ENCODE measurements at places on chromosomes 11 and 22.
A peak's percentile ranks its signal among the peaks of the same experiment; 100 is the strongest.

GRCh38 chr11:128708660-128709059 is 14.8 kb downstream of the FLI1 start:
- no peak for DNase-seq

- DNase-seq, result peak; percentile 28
Measured at GRCh38 chr22:41687901-41688364, 734 bp downstream of the SNU13 start.

DNA sequence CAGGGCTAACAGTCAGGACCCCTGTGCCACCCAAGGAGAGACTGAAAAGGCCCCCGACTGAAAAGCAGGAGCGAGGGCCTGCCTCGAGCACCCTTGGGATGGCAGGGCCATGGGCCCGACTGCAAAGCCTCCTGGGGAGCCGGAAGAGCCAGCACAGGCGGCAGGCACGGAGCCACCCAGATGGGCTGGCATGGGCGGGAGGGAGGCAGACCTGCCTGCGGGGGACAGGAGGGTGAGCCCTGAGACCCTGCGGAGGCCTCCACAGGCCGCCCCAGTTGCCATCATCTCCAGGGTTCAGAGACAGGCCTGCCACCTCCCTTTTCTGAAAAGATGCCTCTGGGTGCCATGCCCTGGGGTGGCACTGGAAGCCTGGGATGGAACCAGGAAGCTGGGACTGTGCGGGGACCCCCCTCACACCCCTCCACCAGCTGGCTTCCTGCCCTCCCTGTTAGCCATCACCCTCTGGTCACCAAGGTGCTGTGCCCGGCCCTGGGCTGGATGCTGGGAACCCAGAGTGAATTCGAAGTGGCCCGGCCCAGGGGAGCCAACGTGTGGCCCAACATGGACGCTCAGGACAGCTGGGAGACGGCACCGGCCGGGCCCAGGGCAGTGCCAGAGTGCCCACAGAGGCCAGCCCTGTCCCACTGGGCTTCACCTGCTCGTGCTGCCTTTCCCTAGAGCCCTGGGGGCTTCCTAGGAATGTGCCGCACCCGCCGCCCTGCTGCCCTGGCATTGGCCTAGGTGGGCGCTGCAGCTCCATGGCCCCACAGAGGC is 13.8 kb downstream of the TSPAN32 start:
- DNase-seq, result no peak

DNA sequence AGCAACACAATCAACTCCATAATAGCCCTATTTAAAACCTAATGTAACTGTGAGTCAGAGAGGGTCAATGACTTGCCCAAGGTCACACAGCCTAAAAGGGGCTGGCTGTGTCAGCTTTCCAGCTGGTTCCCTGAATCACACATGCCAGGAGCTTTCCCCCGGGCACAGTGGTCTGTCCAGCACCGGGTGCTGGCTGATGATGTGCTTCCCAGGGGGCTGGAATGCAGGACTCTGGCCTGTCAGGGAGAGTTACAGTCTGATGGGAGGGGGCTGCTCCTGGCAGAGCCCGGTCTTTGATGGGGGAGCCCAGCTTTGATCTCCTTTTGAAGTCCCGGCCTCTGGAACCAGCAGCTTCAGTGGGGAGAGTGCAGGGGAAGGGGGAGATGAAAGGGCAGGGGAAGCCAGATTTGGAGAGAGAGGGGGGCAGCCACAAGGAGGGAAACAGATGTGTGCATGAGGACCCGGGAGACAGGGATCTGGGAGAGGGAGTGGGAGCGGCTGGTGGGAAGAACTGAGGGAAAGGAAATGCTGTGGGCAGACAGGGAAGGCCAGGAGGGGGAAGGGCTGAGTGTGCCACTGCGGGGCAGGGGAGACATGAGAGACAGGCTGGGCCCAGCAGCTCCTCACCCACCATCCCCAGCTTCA is 102.7 kb downstream of the NECTIN1 start:
- no peak for DNase-seq

- DNase-seq, result no peak
Measured at GRCh38 chr11:7418061-7418460, 67.2 kb upstream of the OLFML1 start.

DNA sequence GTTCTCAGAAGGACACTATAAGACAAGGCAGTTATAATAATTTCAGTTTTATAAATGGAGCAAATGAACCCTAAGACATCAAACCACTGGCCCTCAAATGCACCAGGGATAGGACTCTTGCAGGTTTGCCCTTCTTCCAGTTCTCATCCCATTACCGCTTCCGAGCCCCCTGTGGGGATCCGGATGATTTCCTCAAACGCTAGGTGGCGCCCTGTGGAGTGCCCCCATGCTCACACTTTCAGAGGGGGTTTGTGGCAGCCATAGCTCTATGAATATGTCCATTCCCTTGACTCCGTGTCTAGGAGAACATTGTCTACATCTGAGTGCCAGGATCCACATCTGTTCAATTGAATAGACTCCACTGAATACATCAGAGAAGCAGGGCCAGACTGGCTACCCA is 816.3 kb downstream of the NTM start:
- no peak for DNase-seq

Measured in cardiac fibroblast (primary cell).